ENCODE measurements at places on chromosomes 2 and 18.
A peak's percentile ranks its signal among the peaks of the same experiment; 100 is the strongest.

- DNase-seq: no peak
Observed at GRCh38 chr2:231395188-231396057, at the start of gene B3GNT7. TSS of gene B3GNT7 (plus strand) at chr2:231395710. CDS start at chr2:231395804, 94 bp downstream.

GRCh38 chr2:68203587-68203986, 45.9 kb downstream of the PNO1 start:
- DNase-seq: no peak

- DNase-seq: no peak
Observed at GRCh38 chr2:184004948-184005672, 593.2 kb upstream of the ZNF804A start.

- DNase-seq: no peak
Observed at GRCh38 chr2:21787941-21788340, 664.2 kb downstream of the TDRD15 start.

DNA sequence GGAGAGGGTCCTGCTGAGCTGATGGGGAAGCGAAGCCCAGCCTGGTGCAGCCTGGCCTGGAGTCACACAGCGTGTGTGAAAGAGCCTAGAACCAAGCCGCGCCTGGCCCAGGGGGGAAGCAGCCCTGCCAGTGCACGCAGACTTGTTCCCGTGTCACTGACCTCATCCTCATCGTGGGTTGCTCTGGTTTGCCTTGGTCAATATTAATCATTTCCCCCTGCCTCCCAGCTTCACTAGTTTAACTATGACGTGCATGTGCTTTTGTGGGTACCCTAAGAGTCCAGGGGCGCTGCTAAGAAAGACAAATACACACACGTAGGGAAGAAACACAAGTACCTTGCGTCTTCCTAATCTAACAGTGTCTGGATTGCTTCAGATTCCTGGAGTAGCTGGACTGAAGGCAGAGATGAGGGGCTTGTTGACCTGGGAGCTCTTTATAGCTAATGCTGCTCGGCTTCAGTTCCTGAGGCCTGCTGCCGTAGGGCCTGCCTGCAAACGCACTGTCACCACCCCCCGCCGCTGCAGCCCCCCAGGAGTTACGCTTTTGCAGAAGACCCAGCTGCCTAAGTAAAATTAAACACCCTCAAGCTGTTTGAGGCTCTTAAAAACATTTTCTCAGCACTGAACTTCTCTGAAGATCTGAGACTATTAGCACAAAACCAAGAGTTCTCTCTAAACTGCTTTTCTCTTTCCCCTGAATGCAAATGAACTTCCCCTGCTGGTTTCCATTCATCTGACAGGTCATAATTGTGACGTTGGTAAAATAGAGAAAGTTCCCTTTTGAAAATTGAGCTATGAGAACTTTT, 159.2 kb downstream of the FAM210A start:
- no peak for DNase-seq

DNA sequence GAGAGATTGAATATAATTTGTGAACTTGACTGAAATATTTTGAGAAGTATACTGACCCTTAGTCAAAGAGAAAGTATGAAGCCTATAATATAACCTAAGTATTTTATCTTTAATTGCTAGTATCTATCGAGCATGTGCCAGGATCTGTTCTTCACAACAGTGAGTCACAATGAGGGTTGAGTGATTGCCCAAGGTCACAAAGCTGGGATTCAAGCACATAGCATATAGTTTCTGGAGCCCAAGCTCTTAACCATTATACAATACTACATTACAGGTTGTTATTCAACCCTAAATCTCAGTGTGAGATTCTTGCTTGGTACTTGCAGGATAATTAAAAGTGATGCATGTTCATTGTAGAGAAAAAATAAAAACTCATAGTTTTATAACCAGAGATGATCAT, 97.2 kb downstream of the RAB3GAP1 start:
- DNase-seq: no peak

DNA sequence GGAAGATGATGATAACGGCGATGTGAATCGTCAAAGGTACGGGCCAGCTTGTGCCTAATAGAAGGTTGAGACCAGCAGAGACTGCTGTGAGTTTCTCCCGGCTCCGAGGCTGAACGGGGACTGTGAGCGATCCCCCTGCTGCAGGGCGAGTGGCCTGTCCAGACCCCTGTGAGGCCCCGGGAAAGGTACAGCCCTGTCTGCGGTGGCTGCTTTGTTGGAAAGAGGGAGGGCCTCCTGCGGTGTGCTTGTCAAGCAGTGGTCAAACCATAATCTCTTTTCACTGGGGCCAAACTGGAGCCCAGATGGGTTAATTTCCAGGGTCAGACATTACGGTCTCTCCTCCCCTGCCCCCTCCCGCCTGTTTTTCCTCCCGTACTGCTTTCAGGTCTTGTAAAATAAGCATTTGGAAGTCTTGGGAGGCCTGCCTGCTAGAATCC, 3.0 kb downstream of the FZD7 start:
- DNase-seq: no peak

DNA sequence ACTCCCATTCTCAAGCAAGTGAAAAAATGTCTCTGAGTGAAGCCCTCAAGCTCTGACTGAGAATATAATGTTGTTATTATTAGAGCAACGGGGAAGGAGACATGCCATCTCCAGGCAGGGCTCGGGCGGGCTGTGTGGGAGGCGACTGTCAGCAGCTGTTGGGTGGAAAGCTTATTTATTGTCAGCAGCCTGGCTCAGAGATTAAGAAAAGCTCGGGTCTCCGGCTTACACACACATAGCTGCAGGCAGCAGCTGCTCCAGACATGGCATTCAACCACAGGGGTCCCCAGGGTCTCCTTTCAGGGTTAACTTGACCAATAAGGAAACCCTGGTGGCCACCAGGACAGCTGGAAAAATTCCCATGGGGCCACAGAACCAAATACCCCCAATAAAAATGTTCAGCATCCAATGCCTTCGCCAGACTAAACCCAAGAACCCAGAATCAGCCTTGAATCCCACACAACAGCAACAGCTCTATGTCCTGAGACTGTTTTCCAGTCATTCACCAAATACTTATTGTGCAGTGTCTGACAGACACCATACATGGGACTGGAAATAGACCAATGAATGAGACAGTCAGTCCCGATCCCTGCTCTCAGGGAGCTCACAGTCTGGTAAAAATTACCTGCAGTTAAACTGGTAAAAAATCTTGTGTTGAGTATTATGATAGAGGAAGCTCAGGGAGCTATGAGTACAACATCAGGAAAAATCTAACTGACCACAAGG, 70.5 kb upstream of the RTN4 start:
- DNase-seq: no peak

- peak; percentile 33 for DNase-seq
Observed at GRCh38 chr2:219344751-219345430, 12.3 kb upstream of the RESP18 start.

GRCh38 chr2:160431441-160431840, 62.2 kb downstream of the RBMS1 start:
- no peak for DNase-seq

DNA sequence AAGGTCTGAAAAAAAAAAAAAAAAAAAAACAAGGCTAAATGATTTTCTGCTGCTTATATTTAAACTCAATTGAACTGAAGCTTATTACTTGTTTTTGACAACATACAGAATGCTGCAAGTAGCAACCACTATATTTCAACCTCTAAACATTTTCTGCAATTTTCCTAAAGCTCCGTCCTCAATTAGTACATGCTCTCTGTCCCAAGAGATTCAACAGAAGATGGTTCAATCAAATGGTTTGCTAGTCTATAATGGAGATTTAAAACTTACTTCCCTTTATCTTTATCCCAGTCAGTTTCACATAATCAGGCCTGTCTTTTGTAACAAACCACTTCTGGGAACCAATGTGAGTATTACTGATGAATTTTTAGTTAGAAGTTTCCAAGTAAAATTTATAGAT, 485.1 kb upstream of the CDH7 start:
- DNase-seq: no peak

DNA sequence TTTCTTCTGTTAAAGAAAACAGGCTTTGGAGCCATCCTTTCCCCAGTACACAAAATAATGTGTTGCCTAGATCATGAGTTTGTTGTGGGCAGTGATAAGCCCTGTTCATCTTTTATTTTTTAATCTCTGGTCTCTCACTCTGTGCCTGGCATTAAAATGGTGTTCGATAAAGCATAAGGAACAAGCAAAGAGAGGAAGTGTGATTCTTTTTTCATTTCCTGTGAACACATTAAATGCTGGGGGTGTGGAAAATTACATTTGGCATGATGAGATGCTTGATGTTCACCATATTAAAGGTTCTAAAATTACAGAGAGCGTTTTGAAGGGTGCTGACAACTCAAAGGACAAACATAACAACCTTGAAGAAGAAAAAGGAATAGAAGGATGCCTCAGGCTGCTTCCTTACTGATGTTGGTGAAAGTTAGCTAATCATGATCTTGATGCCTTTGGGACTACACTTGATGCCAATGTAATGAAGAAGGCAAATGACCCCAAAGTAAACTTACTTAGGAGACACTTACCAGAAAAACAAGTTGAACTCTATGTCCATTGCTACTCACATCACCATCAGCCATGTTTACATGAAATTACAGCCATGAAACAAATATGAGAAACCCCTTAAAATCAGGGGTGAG, 33.0 kb downstream of the TMEFF2 start:
- no peak for DNase-seq

Measured in NCI-H1092 (cell line).